ENCODE measurements at places on chromosomes 1 and 21.

- no peak for DNase-seq
Measured at GRCh38 chr21:40714536-40714935, 132.4 kb downstream of the DSCAM start.

DNA sequence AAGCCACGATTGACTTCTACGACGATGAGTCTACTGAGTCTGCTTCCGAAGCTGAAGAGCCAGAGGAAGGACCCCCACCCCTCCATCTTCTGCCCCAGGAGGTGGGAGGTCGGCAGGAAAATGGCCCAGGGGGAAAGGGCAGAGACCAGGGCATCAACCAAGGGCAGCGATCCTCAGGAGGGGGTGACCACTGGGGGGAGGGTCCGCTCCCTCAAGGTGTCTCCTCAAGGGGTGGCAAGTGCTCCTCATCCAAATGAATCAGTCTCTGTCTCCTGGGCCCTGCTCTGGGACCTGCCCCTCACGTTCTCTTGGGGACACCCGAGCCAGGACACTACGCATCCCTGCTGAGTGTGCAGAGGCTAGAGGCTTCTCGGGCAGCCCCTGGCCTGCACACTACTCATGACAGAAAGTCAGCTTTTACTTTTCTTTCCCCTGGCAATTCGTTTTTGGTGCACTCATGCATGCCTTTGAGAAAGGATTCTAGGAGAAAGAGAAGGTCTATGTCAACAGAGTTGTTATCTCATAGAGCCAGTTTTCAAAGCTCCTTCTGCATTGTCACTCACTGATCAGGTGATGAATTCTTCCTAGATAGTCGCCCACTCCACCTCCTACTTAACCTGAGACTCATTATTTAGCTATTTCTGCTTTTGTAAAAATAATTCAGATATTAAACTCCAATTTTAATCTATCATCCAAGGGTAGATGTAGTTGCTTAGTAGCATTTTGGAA, 11.6 kb downstream of the RIPPLY3 start:
- no peak for DNase-seq

- DNase-seq = no peak
Measured at GRCh38 chr1:108532730-108533129, 27.2 kb upstream of the EEIG2 start.

DNA sequence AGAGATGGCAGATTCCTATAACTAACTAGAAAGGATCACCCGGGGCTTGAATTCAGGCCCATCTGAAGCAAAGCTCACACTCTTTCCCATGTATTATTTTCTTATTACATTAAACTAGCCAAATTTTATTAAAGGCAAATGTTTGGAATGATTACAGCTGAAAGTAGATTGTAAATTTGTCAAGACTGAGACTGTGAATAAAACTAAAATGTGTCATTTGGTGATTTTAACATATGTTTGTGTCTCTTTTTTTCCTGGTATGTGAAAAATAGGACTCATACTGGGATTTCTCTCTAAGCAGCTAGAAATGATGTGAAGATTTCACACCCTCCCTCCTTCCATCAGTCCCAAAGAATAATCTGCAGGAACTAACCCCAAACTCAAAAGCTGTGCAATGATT, 19.1 kb upstream of the KIAA0040 start:
- no peak for DNase-seq

- DNase-seq = peak; percentile 22
Measured at GRCh38 chr1:180247061-180247460, 17.0 kb downstream of the LHX4 start.

GRCh38 chr1:108190686-108191416, 9.3 kb downstream of the SLC25A24 start:
- no peak for DNase-seq

DNA sequence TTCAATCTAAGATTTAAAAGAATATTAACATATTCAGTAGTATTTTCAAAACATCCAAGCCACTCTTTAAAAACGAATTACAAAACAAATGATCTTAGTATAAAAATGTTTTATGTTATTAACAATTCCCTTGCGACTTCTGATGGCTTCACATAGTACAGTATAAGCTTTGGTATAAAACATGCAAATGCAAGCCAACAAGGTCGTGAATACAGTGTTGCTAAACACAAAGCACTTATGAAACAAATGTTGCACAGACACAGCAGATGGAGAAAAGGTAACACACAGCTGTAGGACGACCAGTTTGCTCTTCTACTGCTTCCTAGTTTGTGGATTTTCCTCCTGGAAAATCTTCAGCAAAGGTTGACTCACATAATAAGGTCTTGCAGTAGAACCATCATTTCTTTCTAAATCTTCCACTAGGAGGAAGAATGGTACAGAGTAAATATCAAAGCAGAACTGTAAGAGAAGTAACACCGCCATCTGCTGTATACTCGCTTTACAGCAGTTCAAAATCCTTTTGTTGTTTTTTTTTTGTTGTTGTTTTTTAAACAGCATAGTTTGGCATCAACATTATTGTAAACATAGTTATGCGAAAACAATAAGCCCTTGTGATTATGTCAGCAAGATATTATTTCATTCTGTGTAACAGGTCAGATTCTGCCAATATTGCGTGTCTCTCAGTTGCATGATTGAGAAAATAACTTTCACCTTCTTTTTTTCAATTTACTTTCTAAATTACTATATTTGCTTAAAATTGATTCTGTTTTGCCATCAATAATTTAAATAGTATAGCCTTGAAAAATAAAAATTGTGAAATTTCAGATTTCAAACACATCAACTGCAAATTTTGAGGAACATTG, 69.5 kb downstream of the LHX8 start:
- peak; percentile 69 for DNase-seq

DNA sequence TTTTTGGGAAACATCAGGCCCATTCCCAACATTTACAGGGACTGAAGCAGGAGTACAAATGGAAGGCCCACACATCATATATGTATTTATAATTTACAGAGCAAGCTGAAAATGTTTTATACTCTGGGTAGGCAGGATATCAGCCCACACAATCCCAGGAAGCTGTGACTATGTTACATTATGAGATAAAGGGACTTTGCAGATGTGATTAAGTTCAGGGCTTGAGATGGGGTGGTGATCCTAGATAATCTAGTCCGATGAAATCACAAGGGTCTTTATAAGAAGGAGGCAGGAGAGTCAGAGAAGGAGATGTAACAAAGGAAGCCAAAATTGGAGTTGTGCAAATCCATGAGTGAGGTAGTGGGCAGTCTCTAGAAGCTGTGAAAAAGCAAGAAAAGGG, 160.5 kb downstream of the PDE4B start:
- peak; percentile 4 for DNase-seq

DNA sequence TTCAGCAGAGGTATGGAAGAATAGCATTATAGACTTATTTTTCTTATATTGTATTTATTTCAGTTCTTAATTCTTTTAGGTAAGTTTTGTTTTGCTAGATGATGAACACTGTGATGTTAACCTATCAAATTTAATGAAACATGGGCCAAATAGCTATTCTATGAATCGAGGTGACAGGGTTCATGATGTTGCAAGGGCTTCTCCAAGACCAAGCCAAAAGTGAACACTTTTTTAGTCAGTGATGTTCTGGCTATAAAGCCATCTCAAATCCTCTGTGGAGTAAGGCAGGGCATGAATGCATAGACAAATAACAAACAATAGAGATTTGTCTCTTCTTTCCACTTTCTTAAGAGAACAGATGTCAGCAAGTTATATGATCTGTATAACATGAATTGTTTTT, 26.7 kb downstream of the C1orf146 start:
- peak; percentile 25 for DNase-seq

DNA sequence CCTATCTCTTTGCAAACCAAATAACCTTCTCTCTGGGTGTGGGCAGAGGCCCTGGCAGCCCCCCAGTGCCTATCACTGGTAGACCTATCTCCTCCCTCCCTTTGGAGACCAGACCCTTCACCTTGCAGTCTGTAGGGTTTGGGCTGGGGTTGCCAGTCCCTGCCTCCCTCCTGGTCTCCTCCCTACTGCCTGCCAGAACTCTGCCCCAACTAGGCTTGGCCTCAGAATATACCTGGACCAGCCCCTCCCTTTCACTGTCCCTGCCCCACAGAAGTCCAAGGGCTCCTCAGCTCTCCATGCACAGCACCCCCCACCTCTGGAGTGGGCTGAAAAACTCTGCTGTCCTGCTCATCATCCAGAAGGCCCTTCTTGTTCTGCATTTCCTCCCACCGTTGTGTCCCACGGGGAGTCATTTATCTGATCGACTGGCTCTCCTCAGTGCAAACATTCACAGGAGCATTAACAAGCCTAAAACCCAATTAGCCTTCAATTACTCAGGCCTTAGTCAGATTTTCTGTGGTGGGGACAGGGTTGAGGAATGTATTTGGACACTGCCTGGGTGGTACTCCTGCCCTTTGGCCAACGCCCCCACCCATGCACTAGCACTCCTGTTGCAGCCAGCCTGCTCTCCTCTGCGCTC, 27.7 kb upstream of the DMBX1 start:
- no peak for DNase-seq

GRCh38 chr1:193013005-193013404, 46.2 kb downstream of the UCHL5 start:
- peak; percentile 84 for DNase-seq

DNA sequence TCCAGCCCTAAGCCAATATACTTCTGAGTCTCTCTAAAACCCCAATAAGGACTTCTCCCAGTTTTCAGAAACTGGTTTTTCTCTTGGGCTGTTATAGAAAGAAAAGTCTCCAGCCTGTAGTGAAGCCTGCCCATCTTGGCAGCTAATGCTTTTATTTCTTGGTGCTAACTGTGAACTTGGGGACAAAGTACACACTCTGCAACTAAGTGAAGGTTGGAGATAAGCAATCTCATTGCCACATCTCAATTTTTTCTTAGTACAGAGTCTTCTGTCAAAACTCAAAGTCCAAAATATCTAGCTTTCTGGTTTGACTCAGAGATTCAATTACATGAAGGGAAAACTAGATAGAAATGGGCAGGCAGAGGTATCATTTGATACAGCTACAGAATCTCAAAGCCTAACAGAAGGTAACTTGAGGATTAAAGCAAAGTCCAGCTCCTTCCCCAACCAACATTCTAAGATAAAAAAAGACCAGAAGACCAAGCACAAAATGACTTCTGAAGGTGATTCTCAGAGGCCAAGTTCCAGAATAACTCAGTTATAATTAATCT, 14.0 kb downstream of the AK2 start:
- no peak for DNase-seq

- DNase-seq = no peak
Measured at GRCh38 chr1:16925635-16926490, 4.1 kb downstream of the CROCC start.

All from choroid plexus epithelial cell (primary cell).